ENCODE measurements at places on chromosomes 6 and 20.

DNA sequence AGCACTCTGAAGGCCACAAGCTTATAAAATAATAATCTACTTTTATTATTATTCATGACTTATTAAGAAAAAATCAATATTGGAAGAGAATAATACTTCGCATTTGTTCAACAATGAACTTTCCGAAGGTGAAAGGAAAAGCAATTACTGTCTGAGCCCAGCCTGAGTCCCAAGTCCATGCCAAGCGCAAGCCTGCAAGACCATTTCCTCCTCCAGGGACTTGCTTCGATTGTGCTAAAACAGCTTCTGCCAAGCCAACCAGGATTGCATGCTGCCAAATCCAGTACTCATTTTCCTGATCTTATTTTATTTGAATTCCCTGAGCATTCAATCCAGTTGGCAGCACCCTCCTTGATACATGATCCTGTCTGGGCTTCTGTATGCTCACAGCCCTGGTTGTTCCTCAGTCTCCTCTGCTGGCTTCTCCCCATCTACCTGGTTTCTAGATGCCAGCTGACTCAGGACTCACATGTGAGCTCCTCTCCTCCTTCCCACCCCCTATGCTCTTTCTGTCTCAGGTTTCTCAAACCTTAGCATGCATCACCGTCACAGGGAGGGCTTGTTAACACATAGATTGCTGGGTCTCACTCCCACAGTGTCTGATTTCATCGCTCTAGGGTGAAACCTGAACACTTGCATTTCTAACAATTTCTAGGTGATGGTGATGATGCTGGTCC, 55.9 kb upstream of the PSMF1 start:
- DNase-seq, result no peak

DNA sequence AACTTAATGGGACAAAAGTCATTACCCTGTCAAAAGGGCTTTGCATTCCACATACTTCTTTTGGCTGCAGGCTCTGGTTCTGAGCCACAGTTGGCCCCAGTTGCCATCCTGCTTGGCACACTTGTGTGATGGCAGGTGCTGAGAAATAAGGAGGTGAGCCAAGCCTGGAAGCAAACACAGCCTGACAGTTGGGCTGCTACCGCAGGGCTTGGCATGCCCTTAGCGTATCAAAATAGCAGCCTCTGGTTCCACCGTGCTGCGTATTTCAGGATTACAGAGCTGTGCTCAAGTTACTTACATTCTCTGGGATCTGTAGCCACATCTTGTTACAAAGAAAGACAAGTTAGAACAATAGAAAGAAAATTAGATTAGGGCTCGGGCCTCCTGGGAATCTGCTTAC, 11.1 kb downstream of the MTHFD1L start:
- DNase-seq, result no peak

- DNase-seq, result no peak
Measured at GRCh38 chr6:144741659-144742058, 456.5 kb downstream of the UTRN start.

DNA sequence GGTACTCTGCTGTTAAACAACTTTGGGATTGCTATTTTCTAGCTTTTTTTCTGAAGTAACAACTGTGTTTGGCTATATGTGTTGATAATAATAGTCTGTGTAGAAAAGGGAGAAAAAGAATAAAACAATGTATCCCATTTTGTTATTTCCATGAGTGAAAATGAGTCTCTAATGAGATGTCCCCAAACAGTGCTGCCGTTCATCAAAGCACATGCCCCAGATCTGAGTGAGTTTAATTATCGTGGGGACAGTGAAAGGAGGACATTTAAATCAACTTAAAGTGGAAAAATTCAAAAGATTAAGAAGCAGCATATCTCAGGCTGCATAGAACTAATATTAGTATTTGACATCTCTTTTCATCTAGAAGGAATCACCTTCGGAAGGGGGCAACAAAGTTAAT, 59.6 kb downstream of the NCOA7 start:
- DNase-seq, result no peak

DNA sequence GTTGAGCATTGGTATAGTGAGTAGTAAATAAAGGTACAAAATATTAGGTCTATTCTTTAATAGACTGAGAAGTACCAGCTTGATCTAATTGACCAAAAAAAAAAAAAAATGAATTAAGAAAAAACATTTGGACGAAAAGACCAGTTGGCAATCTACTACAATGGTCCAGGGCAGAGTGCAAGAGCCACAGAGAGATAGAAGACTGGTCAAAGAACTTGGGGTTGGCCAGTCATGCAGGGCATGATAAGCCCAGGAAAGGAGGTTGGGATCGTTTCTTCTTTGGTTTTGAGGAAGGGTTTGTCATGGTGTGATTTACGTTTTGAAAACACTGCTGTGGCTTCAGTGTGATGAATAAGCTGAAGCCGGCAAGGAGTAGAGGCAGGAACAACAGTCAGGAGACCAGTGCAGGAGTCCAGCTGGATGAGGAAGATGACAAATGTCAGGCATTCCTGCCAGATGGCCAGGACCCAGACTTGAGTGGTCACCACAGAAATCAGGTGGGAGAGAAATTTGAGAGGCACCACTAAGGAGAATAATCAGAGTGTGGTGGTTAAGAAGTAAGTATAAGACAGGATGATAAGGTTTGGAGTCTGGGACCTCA, 14.0 kb downstream of the SMLR1 start:
- no peak for DNase-seq

- no peak for DNase-seq
Measured at GRCh38 chr6:42201382-42201781, 6.6 kb upstream of the GUCA1B start.

GRCh38 chr6:6002848-6003620, 3.7 kb downstream of the NRN1 start:
- DNase-seq, result peak; percentile 77

DNA sequence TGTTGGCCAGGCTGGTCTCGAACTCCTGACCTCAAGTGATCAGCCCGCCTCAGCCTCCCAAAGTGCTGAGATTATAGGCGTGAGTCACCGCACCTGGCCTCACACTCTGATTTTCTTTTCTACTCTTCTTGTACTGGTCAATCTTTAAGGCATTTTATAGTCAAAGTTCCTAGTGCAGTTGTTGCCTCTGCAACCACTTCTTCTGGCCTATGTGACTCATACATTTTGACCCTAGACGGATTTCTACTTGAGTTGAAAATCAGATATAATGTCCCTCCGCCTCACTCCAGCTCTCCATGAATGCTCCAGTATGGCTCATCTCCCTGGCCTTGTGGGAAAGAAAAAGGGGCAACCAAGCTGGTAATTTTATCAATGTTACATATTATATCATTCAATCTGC, 42.4 kb downstream of the TNFRSF21 start:
- no peak for DNase-seq

GRCh38 chr6:1470040-1470439, 80.7 kb downstream of the FOXF2 start:
- DNase-seq, result no peak

- DNase-seq, result no peak
Measured at GRCh38 chr6:160431791-160432404, 83.7 kb downstream of the SLC22A3 start.
